Epithelial cell of prostate (primary cell): ENCODE measurements at places on chromosomes 6 and 20.

DNA sequence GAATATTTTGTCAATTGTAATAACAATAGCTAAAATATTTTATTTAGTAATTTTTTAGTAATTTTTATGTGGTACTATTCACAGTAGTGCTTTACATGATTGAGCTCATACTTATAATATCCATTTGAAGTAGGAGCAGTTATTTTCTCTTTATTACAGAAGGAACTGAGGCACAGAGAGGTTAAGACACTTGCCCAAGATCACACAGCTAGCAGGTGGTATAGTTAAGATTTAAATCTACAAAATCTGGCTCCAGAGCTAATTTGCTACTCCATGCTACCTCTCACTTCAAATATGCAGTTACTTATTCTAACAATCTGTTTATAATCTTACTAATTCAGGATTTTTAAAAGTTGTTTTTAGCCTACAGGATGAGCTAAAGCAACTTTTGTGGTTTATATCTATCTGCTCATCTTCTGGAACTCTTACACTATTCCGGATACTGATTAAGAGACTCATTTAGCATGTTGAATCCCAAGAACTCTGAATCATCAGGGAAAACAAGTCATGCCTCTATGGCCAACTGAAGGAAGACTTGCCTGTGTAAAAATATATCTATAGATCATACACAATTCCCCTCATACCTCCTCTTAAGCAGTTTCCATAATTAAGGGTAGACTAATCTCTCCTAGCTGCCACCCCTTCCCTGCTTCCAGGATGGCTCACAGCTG is 324.2 kb downstream of the UBE3D start:
- DNase-seq = no peak

DNA sequence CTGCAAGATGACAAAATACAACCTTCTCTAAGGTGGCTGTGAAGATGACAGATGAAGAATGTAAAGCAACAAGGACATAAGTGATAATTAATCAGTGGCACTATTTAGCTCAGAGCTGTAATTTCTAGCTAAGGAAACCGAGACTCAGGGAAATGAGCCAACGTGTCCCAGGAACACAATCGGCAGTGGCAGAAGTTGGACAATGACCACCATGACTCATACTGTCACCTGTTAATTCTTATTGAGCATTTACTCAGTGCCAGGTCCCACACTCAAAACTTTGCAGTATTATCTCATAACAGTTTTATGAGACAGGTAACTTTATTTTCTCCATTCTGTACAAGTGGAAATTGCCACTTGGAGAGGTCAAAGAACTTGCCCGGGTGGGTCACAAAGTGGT is 55.8 kb downstream of the LAMA4 start:
- DNase-seq = no peak

- DNase-seq = no peak
These were observed 55.8 kb upstream of the TFAP2D start for GRCh38 chr6:50657513-50657912.

- DNase-seq = no peak
These were observed 118.4 kb upstream of the NXT1 start for GRCh38 chr20:23232219-23232581.

GRCh38 chr6:134287859-134288537 is 29.9 kb downstream of the SGK1 start:
- DNase-seq = no peak

- no peak for DNase-seq
These were observed 6.0 kb downstream of the TMEM30A start for GRCh38 chr6:75278474-75279077.

GRCh38 chr6:144094731-144095133 is 641 bp downstream of the SF3B5 start:
- no peak for DNase-seq

DNA sequence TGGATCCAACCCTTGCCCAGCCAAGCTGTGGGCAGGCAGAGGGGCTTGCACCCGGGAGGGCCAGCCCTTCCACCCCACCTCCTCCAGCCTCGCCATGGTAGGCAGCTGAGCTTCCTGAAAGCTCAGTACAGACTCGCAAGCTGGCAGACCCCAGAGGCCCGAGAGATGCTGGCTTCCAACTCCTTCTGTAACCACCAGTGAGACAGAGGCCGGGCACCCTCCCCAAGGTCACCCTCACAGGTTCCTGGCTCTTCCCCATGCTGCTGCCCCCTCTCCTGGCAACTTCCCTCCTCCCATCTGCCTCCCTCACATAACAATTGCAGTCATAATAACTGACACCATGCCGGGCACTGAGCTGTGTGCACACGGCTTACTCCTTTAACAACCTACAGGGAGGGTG is 26.2 kb upstream of the NOL4L start:
- DNase-seq = no peak

DNA sequence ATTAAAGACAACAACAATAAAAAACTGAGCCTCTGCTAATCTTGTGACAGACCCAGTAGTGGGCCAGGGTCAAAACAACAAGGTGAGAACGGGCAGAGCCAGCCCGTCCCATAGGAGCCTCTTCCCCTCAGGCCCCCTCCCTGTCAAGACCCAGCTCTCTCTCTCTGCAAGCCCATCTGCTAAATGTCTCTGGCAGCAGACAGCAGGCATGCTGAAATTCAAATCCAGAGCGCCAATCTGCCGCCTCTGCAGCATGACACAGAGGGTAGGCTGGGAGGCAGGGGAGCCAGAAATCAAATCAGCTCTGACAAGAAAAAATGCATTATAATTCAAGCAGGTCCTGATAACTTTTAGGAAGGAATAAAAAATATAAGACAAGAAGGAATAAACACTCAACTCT is 26.3 kb downstream of the METTL24 start:
- DNase-seq = no peak

- no peak for DNase-seq
These were observed 88.6 kb upstream of the PCSK2 start for GRCh38 chr20:17138237-17138636.

DNA sequence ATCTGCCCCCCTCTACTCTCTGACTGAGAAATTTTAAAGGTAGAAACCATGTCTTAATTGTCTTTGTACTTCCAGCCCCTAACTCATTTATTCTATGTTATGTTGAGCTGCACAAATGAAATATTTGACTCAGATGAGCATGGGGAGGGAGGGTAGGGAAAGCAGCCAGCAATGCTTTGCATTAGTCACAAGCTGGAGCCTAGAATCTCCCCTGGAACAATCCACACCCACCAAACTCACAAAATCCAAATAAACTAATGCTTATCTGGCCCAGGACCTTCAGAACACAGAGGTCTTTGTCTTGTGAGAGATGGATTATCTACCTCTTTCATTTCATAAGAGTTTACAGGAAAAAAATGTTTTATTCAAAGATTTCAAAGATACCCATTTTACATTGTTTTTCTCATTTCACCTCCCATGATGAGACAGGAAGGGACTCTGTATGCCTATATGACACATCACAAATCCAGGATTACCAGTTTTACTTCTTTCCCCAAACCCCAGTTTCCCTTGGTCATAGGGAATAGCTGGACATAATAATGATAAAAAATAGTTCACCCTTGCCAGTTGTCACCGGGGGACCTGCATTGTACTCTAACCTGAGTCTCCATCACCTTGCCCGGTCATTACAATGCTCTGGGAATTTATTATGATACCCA is 466.9 kb downstream of the KIF16B start:
- DNase-seq = no peak

DNA sequence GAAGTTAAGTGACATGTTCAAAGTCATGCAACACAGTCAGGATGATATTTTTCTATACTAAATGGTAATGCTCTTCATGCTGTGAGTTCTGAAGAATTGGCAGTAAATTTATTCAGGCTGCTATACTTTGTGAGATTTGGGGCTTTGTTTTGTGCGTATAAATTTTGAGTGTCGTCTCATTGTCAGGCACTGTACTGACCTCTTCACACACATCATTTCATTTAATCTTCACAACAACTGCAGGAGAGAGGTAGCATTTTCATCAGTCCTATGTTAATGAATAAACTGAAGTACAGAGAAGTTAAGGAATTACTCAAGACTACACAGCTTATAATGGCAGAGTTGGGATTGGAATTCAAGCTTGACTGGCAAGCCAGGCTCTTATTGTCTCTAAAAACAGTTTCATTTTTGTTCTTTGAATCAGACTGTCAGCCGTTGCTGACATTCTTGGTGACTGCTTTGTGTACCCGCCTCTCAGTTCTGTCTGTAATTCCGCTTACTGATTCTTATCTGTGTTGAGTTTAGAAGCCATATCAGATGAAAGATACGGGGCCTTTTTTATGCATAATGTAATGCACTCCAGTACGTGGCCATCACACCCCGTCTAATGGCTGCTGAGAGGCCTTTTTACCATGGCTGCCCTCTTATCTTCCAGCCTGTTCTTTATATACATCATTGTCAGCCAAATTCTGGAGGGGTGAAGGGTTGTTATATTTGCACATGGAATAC is 274.9 kb downstream of the UTRN start:
- no peak for DNase-seq

- DNase-seq = no peak
These were observed 195.9 kb downstream of the AKAP7 start for GRCh38 chr6:131331151-131331550.

- DNase-seq = no peak
These were observed 25.0 kb downstream of the SIRPA start for GRCh38 chr20:1920252-1920651.

DNA sequence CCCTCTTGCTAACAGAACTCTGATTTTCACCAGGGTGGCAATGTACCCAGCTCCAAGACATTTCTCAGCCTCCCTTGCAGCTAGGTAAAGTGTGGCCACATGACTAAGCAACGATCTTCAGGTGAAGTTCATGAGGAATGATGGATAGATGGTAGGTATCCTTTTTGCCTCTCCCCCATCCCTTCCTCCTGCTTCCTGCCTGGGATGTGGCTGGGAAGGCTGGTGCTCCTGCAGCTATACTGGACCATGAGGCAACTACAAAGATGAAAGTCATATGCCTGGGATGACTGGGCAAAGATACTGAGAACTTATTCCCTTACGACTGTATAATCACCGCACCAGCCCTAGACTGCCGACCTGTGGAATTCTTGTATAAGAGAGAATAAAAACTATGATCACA is 13.4 kb downstream of the ZNF335 start:
- DNase-seq = no peak

DNA sequence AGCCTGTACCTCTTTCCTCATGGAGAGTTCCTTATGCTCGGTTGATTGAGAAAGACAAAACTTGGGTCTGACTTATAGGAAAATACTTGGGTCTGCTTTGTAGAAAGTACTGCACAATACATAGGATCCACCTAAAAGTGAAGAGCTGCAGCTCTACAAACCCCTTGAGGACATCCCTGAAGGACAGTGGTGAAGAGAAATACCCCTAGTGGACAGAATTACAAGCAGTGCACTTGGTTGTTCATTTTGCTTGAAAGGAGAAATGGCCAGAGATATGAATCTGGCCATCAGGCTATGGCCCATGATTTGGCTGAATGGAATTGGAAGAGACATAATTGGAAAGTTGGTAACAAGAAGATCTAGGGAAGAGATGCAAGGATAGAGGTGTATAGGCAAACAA is 8.3 kb downstream of the CD24 start:
- DNase-seq = no peak

DNA sequence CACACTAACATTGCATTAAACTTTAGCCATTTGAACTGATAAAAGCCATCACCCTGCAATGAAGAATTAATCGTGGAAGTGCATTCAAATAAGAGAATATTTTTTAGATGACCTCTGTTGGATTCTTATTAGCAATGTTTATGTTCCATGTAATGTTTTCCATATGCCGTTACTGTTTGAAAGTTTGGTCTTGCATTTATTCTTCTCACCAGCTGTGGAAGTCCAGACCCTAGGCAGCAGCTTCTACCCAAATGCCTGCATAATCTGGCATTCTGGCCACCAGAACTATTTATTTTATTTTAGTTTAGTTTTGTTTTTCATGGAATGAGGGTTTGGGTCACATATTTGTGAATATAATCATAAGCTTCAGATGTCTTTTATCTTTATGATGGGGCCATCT is 140.4 kb downstream of the SAMD5 start:
- no peak for DNase-seq

GRCh38 chr6:7047128-7047527 is 60.6 kb upstream of the RREB1 start:
- no peak for DNase-seq

DNA sequence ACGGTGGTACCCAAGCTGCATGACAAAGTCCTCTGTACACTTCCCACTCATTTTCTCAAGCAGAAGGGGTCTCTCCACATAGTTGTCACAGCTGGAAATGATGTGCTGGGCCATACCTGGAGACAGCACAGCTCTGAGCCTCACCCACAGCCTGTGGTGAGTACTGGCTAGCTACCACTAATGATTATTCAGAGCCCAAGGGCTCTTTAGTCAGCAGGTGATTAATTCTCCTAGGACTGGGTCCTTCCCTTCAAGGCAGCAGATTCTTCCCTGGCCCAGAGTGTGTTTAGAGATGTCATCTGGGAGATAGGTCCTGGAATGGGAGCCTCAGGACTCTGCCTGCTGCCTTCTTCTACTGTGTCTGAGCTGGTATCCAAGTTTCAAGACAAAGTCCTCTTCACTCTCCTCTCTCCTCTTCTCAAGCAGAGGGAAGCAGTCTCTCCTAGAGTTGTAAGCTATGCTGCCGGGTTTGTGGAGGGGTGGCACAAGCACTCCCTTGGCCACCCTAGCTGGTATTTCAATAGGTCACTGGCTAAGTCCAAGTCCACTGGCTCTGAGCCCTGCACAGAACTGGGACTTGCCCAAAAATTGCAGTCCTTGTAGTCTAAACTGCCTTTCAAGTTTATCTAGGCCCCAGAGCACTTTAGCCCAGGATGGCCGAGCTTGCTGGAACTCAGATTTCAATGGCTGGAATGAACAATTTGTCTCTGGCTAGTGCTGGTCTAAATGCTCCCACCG is 49.8 kb upstream of the VGLL2 start:
- DNase-seq = no peak

- peak; percentile 59 for DNase-seq
These were observed 245.4 kb upstream of the FLRT3 start for GRCh38 chr20:14582855-14583254.

DNA sequence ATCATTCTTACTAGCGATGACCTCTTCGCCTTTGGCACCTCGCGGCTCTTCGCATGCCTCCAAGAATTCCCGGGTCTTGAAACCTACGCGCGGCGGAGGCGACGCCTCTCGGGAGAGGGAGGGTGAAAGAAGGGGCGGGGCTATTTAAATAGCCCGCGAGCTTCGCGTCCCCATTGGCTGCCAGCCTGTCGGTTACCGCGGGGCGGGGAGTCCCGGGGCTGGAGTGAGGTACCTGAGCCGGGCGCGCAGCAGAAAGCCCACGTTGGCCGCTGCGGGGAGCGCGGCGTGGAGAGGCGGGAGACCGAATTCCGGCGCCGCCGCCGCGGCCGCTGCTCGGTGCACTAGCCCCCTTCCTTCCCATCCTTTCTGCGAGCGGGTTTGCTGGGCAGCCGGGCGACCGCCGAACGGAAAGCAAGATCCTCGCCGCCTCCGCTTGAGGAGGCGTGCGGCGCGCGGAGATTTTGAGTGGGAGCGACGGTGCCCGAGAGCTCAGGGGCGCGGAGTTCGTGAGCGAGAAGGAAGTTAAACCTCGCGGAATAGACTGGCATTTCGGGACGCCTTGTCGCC is at the start of gene BMP6:
Gene BMP6 (plus strand): TSS at position 251 of the 567 bp plus-strand sequence. CDS start 857 bp downstream, outside the sequence.
- peak; percentile 64 for DNase-seq
